ENCODE measurements at places on chromosomes 11 and 22. TPM values are rescaled to one million over a fixed set of nuclear protein-coding genes. Genes with fewer than 3 reads are reported as not detected.
A peak's percentile ranks its signal among the peaks of the same experiment; 100 is the strongest.

P2RY2 gene
- total RNA-seq: 1.4 TPM

TRIM49D2 gene
- not detected for total RNA-seq

IL10RA gene
- total RNA-seq: 0.78 TPM

MS4A5 gene
- not detected for total RNA-seq

KDM4D gene
- total RNA-seq: 0.99 TPM

DNA sequence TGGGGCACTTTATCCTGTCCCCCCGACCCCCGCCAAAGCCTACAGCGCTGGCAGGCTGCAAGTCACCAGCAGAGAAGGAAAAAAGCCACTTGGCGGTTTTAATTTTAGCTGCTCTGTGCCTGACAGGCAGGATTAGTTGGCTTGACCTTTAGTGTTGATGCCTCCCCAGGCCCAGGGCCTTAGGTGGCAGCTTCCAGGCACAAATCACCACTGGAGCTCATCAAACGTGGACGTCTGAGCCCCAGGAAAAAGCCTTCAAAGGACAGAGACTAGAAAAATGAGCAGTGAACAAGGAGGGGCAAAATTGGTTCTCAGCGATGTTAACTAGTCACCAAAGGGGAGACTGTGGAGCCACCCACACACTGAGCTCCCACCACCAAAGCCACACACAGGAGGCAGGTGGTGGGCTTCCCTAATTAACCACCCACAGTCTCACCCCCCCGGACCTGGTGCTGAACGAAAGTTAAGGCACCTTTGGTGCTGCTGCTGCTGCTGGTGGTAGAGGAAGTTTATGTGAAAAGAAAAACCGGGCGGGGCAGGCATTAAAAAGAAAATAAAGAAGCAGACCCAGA, 4.4 kb upstream of the PYGM start:
- DNase-seq: no peak

DNA sequence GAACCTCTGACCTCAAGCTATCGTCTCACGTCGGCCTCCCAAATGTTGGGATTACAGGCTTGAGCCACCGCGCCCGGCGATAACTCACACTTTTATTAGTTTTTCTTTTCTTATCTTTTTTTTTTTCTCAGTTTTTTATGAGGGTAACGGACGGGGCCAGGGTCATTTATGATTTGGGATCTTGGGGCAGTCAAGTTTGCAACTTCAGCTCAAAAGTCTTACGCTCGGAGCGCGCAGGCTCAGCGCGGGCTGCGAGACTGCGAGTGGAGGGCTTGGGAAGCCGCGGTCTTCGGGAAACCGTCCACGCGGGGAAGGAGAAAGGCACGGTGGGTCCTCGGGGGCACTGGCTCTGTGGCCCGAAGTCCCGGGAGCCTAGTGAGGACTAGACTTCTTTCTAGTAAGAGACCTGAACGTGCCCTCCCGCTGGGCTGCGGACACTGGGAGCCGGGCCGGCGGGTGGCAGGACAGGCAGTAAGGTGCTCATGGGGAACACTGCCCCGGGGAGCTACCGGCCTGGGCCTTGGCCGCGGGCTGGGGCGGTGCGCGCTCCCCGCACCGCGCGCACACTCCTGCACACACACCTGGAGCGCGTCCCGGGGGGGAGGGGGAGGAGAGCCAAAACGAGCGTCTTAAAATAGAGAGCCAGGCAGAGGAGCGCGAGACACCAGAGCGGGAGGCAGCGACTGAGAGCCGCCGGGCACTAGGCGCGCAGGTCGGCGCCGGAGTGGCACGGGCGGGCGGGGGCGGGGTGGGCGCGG, 476 bp upstream of the BARX2 start:
- no peak for DNase-seq

DNA sequence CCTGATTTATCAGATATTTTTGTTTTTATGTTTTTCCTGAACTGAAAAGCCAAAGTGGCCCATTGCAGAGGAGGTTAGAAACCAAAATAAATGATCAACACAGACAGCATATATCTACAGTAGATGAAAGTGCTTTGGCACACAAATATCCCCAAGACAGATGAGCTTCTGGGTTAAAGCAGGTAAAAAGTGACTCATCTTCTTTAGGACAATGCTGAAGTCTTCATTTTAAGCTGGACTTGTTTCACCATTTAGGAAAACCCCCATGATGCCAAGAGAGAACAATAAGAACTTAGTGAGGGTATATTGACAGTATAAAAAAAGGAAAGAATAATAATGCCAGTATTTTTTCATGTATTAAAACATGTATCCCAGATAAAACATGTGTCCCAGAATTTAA, 100.8 kb upstream of the OR9G4 start:
- no peak for DNase-seq

DNA sequence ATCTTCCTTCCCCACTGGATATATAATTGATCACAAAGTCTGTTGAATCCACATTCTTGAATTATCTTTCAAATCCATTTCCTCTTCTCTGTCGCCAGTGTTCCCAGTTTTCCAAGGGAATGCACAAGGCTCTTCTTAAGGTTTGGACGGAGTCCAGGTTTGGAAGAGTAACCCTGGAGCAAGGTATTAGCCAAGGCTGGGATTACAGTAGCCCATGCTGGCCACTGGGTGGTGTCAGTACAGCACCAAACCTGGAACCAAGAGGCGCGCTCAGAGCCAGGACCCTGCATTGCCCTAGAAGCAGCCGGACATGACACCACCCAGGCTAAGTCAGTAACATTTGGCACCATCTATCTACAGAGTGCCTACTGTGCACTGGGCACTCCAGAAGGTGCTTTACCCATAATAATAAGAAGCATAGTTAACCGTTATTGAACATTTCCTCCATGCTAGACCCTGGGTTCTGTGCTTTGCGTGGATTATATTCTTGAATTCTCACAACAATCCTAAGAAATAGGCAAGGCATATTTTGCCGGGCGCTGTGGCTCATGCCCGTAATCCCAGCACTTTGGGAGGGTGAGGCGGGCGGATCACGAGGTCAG, 48.0 kb upstream of the CLPB start:
- DNase-seq: peak; percentile 62

DNA sequence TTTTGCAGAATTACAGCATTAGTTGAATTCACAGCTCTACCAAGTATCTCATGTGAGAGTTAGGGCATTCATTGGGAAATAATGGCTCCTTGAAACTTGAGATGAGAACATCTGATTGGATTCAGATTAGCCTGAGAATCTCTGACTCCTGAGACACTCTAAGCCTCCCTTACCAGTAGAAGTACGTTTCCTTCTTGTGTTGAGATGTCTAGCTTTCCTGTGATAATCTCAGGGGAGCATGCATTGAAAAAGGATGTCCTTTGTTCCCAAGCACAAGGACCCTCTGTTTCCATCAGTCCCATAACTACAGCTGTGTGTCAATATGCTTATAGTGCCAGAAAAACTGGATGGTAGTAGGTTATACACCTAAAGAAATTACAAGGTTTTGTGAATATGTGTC, 35.2 kb upstream of the RDX start:
- DNase-seq: no peak

DNA sequence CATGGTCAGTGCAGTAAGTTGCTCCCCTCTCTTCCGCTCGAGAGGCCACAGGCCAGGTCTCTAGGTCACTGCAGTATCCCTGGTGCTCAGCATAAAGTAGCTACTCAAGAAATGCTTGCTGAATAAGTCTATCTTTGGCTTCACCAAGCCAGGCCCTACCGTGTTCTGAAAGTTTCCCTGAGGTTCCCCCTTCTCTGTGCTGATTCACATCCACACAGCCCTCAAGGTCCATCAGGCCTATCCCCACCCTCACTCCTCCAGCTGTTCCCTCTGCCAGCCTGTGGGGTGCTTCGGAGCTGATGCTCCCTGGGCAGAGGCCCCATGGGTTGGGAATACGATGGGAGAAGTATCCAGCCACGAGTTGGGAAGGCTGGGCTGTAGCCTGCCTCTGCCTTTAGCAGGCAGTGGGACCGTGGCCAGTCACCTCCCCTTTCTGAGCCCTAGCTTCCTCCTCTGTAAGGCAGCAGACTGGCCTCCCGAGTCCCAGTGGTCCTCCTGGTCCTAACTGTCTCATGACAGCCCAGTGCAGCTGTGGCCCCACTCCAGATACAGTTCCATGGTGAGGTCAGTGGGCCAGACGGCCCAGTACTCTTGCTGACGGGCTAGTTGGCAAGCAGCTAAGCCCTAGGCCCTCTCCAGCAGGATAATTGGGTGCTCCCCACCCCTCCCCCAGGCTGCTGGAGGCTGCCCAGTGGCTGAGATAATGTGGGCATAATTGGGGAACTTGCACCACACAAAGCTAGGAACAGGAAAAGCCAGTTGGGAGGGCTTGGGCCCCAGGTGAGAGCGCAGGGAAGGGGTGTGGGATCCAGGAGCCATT, 48.2 kb downstream of the NECTIN1 start:
- no peak for DNase-seq

GRCh38 chr11:66920978-66921784, 37.0 kb downstream of the PC start:
- DNase-seq: no peak

DNA sequence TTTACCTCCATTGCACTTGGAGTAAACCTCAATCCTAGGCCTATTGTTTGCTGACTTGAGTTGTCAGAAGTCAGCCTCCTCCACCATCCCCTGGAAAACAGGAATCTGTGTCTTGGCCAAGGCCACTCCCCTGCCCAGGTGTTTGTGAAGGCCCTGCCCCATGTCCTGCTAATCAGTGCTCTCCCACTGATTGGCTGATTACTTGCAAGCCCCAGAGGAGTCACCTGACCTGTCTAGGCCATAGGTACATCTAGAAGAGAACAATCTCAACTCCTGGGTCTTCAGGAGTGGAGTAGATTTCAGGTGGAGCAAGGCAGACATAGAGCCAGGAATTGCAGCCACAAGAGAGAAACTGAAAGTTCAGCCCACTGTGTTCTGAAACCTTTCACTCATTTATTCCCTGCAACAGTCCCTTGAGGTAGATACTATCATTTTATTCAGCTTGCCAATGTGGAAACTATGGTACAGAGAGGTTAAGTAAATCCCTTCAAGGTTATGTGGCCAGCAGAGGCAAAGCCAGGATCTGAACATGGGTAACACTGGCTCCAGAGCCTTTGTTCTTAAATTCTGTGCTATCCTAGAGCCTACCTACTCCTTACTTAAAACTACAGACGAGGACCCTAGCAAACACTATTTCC, 10.4 kb downstream of the OAF start:
- DNase-seq: no peak

DNA sequence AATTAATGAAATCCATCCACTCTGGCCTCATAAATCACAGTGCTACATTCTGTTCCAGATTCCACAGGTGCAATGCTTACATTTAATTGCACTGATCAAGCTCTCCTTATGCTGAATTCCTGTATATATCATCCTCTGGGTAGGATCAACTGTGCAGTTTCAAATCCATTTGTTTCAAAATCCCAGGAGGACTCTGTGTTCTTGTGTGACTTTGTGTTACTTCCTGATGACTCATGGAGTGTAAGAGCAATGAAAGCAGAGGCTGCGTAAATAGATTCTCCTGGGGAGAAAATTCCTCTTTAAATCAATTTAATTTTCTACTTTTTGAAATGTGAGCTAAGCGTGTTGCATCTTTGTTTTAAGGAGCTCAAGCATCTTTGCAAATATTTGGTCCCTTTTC, 752.7 kb downstream of the METTL15 start:
- peak; percentile 71 for DNase-seq

DNA sequence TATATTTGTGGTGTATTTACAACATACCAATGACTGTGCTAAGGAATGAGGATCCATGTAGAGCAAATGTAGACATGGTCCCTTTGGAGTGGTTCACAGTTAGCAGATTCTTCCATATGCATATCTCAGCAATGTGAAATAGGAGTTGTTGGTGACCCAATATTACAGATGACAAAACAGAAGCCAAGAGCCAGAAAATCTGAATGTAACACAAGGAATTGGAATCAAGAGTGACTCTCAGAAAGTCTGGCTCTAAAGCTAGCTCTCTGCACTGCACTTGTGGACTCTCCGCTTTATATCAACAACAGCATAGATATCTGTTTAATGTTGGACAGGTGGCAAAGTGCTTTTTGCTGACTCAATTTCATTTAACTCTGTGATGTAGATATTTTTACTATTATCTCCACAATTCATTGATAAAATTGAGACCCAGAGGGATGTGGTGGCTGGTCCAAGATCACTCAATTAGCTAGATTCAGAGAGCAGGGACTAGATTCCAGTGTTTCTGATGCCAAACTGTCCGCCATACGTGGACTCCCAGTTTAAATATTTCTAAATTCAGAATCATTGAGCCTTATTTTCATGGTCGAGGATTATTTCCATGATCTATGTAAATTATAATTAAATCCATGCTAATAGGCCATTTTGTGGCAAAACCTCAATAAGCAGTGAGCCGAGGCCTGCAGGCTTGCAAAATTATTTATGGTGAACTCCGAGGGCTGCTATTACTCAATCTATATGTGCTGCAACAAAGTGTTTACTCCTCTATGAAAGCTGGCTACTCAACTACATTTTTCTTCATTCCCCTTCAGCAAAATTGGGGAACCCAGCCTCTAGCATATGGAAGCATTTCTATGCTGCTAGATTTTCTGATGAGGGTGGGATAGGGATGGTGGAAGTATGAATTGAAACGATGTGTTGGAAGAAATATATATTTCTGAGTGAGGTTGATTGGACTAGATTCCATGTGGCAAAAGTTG, 21.1 kb upstream of the TENM4 start:
- no peak for DNase-seq

- DNase-seq: no peak
Observed at GRCh38 chr11:96318850-96319249, 24.1 kb downstream of the MAML2 start.

Data from glomerular endothelial cell (primary cell).